ENCODE measurements at places on chromosomes 4 and X.
A peak's percentile ranks its signal among the peaks of the same experiment; 100 is the strongest.

DNA sequence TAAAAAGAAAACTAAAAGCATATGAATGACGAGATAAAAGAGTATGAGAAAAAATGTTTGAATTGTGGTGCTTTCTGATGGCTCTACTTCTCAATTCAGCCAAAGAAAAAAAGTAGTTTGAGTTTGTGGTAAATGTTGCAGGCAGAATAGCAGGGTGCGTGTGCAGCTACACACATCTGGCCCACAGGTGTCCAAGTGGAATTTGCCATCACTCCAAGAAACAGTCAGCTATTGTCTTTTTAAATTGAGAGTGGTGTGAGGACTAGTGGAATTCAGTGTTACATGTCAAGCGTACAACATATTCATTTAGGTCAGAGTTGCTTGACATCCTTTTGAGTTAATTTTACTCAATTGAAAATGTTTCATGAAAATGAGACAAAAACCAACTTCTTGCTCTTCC lies 424.8 kb upstream of the MAD2L1 start:
- no peak for DNase-seq

GRCh38 chrX:146604196-146604595 lies 205.4 kb upstream of the CXorf51B start:
- no peak for DNase-seq

GRCh38 chr4:176789955-176790354 lies 2.8 kb downstream of the VEGFC start:
- DNase-seq = no peak

- no peak for DNase-seq
Measured at GRCh38 chr4:184514121-184514988, 40.0 kb upstream of the IRF2 start.

- DNase-seq = no peak
Measured at GRCh38 chrX:101595739-101596419, 21.9 kb downstream of the ARMCX6 start.

DNA sequence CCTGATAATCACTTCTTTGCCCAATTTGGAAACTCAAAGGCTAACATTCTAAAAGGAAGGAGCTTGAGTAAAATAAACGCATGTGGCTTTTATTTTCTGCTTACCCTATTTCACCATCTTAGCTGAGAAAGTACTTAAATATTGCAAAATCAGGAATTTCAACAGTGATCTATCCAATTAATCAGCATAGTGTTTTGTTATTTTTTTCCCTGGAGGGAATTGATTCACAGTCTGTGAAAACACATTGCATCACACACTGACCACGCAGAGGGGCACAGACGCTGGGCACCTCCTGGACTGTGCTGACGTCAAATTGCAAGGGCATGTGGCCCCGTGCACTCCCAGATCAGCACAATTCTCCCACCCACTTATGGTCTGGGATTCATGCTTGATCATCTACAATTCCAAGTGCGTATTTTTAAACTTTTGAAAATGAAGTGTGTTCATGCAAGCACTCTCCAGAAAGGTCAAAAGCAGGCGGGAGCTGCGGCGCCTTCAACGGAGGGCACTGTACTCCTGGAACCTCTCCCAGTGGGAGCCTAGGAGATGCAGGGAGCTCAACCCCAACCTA lies 320.6 kb upstream of the PPARGC1A start:
- no peak for DNase-seq

DNA sequence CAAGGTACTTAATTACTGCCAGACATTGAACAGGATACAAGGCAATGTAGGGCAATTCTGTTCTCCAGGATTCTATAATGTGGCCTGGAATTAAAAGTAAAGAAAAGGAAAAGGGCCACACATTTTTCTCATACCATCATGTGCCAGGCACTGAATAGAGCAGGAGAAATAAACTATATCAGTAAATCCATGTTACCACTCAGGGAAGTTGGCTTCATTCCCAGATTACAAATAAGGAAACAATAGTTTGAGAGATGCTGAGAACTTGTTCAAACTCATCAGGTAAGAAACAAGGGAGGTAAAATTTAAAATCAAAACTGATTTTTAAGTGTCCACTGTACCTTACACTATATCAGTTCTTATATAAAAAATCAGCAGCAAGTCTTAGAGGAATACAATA lies 645.0 kb upstream of the ATOH1 start:
- peak; percentile 29 for DNase-seq

GRCh38 chrX:110086916-110087484 lies 84.1 kb downstream of the TMEM164 start:
- DNase-seq = no peak

GRCh38 chr4:139735381-139736273 lies 70.0 kb downstream of the MGST2 start:
- no peak for DNase-seq

GRCh38 chrX:154059729-154060245 lies 37.7 kb downstream of the MECP2 start:
- no peak for DNase-seq

GRCh38 chrX:119249891-119250290 lies 13.8 kb downstream of the PGRMC1 start:
- DNase-seq = no peak

DNA sequence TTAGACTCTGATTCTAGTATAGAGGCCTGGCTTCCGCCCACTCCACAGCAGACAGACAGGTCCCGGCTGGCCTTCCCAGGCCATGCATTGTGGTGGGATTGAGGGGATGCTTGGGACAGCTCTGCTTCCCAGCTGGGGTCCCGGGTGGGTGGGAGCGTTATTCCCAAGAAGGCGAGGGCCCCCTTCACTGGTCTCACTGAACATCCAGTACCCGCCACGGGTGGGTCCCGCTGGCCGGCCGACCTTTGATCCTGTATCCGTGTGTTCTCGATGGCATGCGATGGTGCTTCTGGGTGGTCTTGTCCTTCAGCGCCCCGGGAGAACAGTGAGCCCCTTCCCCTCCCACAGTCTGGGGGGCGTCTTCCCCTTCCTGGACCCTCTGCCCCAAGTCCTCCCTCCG lies 231.4 kb downstream of the AFAP1 start:
- DNase-seq = no peak

- DNase-seq = no peak
Measured at GRCh38 chr4:45693746-45694145, 430.1 kb downstream of the GABRG1 start.

GRCh38 chrX:154481911-154482601 lies 3.0 kb upstream of the LAGE3 start:
- DNase-seq = no peak
